SHP77 (cell line): ENCODE measurements at places on chromosomes 5 and 9.

DNA sequence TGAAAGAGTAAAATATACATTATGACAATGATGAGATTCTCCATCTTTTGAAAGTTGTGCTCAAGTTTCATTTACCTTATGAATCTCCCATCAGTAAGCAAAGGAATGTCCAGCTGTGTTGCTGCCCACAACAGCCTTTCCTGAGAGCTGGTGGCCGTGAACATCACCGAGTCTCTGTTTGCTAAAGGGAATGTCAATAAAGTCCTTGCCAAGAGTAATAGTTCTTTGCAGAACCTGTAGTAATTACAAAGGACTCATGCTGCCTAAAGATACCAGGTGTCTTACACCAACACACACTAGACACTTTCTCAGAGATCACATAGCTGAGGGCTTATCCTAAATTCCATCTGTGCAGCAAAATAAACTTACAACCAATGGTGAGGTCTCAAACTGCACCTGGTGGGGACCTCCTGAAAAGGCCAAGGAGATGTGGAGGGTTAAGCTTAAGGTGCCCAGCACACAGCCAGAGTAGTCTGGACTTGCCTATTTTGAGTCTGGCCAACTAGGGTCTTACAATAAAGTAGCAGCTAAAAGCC is 111.1 kb upstream of the DAPK1 start:
- DNase-seq = no peak

DNA sequence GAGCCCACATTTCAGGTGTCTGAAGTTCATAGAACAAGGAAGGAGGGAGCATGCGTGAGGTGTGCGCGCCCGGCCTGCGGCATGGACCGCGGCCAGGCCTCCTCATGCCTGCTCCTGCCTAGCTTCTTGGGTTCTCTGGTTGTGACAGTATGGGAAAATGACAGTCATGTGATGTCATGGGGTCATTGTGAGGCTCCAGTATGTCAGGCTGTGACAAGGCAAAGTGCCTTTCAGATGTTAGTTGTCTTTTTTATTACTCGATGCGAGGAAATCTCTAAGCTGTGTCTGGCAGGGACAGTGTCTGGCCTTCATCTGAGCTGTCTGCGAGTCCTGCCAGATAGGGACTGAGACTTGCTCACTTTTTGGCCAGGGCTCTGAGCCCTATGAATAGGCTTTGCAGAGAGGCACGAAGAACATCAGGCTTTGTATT is 13.3 kb downstream of the UCK1 start:
- no peak for DNase-seq

GRCh38 chr9:136545692-136545964 is 220 bp downstream of the NOTCH1 start:
- DNase-seq = no peak

DNA sequence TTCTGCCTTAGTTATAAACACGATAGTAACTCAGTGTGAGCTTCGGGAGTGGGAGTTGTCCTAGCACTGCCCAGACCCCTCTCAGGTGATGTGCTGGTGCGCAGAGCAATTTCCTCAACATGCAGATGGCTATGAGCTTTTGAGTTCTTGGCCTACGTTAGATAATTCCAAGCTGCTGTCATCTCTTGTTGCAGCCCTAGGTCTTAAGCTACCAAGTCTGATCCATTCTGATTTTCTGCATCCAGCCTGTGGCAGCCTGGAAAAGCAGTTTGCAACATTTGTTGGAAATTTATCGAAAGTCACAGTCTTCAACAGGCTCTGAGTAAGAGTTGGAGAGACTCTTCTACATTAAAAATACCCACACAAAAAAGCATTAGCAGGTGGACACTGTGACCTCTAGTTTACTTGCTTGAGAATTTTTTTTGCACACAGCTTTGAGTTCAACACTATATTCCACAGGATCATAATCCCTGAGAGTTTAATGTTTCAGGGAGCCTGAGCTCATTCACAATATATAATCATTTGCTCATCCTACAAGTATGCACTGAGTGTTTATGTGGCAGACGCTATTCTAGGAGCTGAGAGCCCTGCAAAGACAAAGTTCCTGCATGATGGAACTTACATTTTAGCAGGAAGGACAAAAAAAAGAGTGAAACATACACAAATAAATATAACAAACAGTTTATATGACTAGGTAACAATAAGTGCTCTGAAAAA is 91.6 kb downstream of the UBE2QL1 start:
- DNase-seq = no peak

DNA sequence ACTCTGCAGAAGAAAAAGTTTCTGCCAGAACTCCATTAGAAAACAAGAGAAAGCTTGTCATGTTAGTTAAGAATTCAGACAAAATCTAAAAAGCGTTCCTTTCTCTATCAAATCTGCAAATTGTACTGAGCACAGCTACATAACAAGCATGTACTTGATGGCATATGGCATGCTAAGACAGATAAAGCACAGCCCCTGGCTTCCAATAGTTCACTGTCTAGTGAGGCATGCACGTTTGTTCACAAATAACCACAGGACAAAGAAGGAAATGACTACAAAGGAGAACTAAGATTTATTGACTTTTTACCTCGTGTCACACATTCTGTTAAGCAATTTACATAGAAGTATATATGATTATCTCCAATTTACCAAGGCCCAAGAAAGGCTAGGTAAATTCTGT is 518.2 kb upstream of the TLE4 start:
- no peak for DNase-seq

DNA sequence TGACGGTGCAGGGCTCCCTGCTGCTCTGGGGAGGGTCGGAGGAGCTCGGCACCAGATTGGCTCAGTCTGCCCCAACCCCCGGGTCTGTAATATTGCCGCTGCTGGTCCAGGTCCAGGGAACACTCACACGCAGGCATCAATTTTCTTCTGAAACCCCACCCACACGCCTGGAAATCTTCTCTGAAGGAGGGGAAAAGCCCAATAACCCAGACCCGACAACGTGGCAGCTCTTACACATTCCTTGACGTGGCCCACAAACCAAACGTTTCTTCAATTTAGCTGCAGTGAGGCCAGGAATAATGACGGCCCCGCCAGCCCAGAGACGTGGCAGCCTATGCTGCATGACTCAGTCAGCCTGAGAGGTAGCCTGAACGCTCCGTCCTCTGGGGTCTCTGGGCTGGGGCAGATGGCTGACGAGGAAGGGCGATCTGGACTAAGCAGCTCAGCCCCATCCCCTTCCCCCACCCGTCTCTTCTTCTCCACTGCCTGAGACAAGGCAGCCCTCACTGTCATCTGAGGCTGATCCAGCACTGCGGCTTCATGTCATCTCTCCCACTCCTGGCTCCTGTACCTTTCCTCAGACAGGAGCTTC is 9.9 kb upstream of the SPARC start:
- no peak for DNase-seq

- no peak for DNase-seq
These were observed 94.3 kb upstream of the EQTN start for GRCh38 chr9:27391040-27391895.

GRCh38 chr9:82021198-82021597 is 32.6 kb downstream of the SPATA31D1 start:
- DNase-seq = no peak

- no peak for DNase-seq
These were observed 161.5 kb downstream of the NXNL2 start for GRCh38 chr9:88696501-88696900.
